ENCODE measurements at places on chromosomes 16 and 17.

GRCh38 chr17:29726715-29727252 lies 104.1 kb upstream of the CORO6 start:
- no peak overlapping the region for H3K4me3 ChIP-seq
- peak; percentile 51 for DNase-seq
- peak overlapping the region; percentile 64 for H3K27ac ChIP-seq

GRCh38 chr17:74520790-74521480 lies 10.3 kb downstream of the CD300LB start:
- no peaks in the 10 kb centered on the region for H3K36me3 ChIP-seq
- peak; percentile 19 for DNase-seq
- no peaks in the 10 kb centered on the region for H3K27me3 ChIP-seq
- H3K27ac ChIP-seq: no peak overlapping the region

- H3K36me3 ChIP-seq: no peaks in the 10 kb centered on the region
- H3K4me1 ChIP-seq: peaks cover 7% of the 10 kb centered on the region
- no peak for DNase-seq
- no peak overlapping the region for H3K27ac ChIP-seq
- H3K4me3 ChIP-seq: no peak overlapping the region
These were observed 26.1 kb upstream of the MLKL start for GRCh38 chr16:74726716-74727115.

- H3K27ac ChIP-seq: no peak overlapping the region
- no peaks in the 10 kb centered on the region for H3K36me3 ChIP-seq
- no peak overlapping the region for H3K4me3 ChIP-seq
These were observed 199.1 kb downstream of the HS3ST3B1 start for GRCh38 chr17:14499976-14500375.

DNA sequence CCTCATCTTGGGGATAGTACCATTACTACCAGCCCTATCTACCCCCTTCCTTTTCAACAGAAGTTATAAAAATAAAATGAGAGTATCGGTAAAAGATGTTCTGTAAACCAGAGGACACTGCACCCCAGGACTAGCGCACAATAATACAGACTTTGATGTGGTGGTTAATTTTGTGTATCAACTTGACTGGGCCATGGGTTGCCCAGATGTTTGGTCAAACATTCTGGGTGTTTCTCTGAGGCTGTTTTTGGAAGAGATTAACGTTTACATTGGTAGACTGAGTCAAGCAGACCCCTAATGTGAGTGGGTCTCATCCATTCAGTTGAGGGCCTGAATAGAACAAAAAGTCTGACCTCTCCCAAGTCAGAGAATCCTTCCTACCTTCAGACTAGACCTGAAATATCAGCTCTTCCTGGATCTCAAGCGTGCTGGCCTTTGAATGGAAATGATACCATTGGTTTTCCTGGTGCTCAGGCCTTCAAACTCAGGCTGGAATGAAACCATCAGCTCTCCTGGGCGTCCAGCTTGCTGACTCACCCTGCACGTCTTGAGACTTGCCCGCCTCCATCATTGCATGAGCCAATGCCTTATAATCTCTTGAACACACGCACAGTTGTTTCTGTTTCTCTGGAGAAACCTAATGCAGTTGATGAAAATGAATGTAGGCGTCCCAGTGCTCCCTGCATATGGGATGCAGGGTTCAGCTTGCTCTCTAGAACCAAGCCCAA lies 10.1 kb downstream of the MRM1 start:
- H3K4me1 ChIP-seq: no peaks in the 10 kb centered on the region
- no peak for DNase-seq
- H3K27ac ChIP-seq: no peak overlapping the region
- H3K27me3 ChIP-seq: no peaks in the 10 kb centered on the region
- H3K4me3 ChIP-seq: no peak overlapping the region
- peaks cover 5% of the 10 kb centered on the region for H3K36me3 ChIP-seq

DNA sequence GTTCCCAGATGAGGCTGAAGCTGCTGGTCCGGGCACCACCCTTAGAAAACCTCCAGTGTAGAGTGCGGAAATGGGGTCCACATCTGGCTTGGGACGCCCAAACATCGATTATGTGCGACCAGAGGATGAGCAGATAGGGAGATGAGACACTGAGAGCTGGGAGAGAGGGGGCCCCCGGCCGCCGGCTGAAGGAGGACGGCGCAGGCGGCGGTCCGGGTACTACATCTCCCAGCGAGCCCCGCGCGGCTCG lies 182 bp upstream of the SPECC1 start:
- peak overlapping the region; percentile 85 for H3K4me3 ChIP-seq
- no peak for DNase-seq
- H3K27me3 ChIP-seq: peaks cover 3% of the 10 kb centered on the region
- H3K4me1 ChIP-seq: no peaks in the 10 kb centered on the region
- H3K27ac ChIP-seq: no peak overlapping the region

GRCh38 chr17:27488231-27488630 lies 32.0 kb downstream of the KSR1 start:
- no peak overlapping the region for H3K4me3 ChIP-seq
- no peak overlapping the region for H3K27ac ChIP-seq
- H3K36me3 ChIP-seq: no peaks in the 10 kb centered on the region
- no peak for DNase-seq
- H3K4me1 ChIP-seq: no peaks in the 10 kb centered on the region
- H3K27me3 ChIP-seq: no peaks in the 10 kb centered on the region

- peak; percentile 32 for DNase-seq
- H3K4me3 ChIP-seq: peak overlapping the region; percentile 51
- no peaks in the 10 kb centered on the region for H3K36me3 ChIP-seq
- no peaks in the 10 kb centered on the region for H3K27me3 ChIP-seq
- no peaks in the 10 kb centered on the region for H3K4me1 ChIP-seq
These were observed 222.7 kb upstream of the CIBAR2 start for GRCh38 chr16:85334718-85335583.

GRCh38 chr16:69467531-69468204 lies 43.2 kb downstream of the CYB5B start:
- no peaks in the 10 kb centered on the region for H3K27me3 ChIP-seq
- no peak overlapping the region for H3K4me3 ChIP-seq
- DNase-seq: no peak
- no peaks in the 10 kb centered on the region for H3K36me3 ChIP-seq
- H3K27ac ChIP-seq: peak overlapping the region; percentile 5
- peaks cover 3% of the 10 kb centered on the region for H3K4me1 ChIP-seq

GRCh38 chr17:34146440-34147043 lies 108.5 kb upstream of the CCL2 start:
- no peaks in the 10 kb centered on the region for H3K36me3 ChIP-seq
- no peaks in the 10 kb centered on the region for H3K27me3 ChIP-seq
- H3K27ac ChIP-seq: no peak overlapping the region

- no peaks in the 10 kb centered on the region for H3K4me1 ChIP-seq
- no peak overlapping the region for H3K4me3 ChIP-seq
- H3K27ac ChIP-seq: no peak overlapping the region
These were observed 827.6 kb upstream of the KIF2B start for GRCh38 chr17:52995147-52995546.

GRCh38 chr17:37543637-37544052 lies 54.0 kb downstream of the DUSP14 start:
- H3K36me3 ChIP-seq: peaks cover 48% of the 10 kb centered on the region
- H3K4me1 ChIP-seq: peaks cover 8% of the 10 kb centered on the region
- no peak for DNase-seq
- no peaks in the 10 kb centered on the region for H3K27me3 ChIP-seq

Measured in naive thymus-derived CD4-positive, alpha-beta T cell (primary cell).